ENCODE measurements at places on chromosomes 16 and 17.

GRCh38 chr16:17362183-17362582 lies 108.6 kb downstream of the XYLT1 start:
- DNase-seq = no peak

- DNase-seq = no peak
Measured at GRCh38 chr17:57898487-57899311, 48.9 kb upstream of the MRPS23 start.

- DNase-seq = no peak
Measured at GRCh38 chr17:81976332-81977210, 858 bp upstream of the ASPSCR1 start.

GRCh38 chr16:57992084-57992483 lies 8.4 kb downstream of the ZNF319 start:
- DNase-seq = no peak

DNA sequence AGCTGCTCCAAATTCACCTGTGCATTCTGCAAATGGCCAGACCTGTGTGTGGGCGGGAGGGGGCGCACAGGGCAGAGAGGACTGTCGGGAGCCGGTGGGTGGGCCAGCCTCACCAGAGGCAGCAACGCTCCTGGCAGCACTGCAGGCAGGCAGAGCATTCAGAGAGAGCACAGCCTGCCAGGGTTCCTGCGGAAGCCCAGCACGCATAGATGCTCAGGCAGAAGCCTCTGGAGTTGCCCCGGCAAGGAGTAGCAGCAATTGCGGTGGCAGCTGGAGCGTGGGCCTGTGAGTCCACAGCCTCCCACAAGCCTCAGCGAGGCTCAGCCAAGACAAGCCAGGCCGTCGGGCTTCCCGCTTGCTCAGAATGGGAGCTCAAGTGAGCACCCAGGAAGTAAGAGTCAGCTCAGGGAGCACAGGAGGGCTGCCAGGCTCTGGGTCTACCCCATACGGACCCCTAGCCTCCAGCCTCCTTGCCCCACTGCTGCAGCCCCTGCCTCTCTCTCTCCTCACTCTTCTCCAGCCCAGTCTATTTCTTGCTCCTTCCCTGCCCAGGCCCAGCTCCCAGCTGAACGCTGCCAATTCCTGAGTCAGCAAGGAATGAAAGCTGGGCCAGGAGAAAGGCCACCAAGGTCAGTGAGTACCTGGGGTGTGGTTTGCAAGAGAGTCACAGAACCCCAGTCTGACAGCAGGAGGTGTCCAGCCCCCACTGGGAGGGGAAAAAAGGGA lies 9.6 kb downstream of the EMC6 start:
- DNase-seq = no peak

DNA sequence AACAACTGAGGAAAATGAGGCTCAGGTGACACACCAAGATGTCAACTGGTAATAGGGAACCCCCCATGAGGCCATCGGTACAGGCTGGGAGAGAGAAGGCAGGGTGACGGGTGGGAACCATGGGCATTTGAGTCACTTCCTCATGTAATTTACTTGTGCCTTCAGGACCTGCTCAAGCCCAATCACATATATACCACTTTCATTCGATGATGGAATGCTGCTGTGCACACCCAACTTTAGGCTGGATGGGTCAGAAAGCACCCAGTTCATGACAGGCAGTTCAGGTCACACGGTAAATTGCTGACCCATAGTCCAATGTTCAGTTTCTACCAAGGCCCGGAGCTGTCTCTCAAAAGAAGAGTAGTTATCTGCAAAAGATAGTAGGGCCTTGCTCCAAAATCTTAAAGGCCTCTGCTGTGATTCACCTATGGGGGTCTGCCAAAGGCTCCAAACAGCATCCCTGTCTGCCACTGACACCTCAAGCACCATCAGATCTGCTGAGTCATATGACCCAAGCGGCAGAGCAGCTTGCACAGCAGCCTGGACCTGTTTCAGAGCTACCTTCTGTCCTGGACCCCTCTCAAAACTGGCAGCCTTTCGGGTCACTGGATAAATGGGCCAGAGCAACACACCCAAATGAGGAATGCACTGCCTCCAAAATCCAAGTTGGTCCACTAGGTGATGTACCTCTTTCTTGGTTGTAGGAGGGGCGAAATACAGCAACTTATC lies 24.7 kb downstream of the ZZEF1 start:
- DNase-seq = no peak

GRCh38 chr16:25051406-25052150 lies 36.4 kb upstream of the ARHGAP17 start:
- DNase-seq = no peak

- no peak for DNase-seq
Measured at GRCh38 chr17:45325810-45326209, 9.0 kb upstream of the MAP3K14 start.

- peak; percentile 92 for DNase-seq
Measured at GRCh38 chr17:2400877-2401425, at the start of gene MNT. Gene MNT (minus strand): TSS chr17:2401060. CDS start chr17:2400712, 348 bp downstream.

DNA sequence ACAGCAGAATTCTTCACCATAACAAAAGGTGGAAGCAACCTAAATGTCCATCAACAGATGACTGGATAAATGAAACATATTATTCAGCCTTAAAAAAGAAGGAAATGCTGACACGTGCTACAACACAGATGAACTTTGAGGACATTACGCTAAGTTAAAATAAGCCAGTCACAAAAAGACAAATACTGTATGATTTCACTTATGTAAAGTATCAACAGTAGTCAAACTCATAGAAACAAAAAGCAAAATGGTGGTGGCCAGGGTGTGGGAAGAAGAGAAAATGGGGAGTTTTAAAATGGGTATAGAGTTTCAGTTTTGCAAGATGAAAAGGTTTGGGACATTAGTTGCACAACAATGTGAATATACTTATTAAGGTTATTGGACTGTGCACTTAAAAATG lies 49.8 kb upstream of the MTMR4 start:
- DNase-seq = no peak

- DNase-seq = no peak
Measured at GRCh38 chr16:12898551-12898950, 2.8 kb upstream of the SHISA9 start.

- no peak for DNase-seq
Measured at GRCh38 chr16:9713156-9713555, 469.1 kb downstream of the GRIN2A start.

DNA sequence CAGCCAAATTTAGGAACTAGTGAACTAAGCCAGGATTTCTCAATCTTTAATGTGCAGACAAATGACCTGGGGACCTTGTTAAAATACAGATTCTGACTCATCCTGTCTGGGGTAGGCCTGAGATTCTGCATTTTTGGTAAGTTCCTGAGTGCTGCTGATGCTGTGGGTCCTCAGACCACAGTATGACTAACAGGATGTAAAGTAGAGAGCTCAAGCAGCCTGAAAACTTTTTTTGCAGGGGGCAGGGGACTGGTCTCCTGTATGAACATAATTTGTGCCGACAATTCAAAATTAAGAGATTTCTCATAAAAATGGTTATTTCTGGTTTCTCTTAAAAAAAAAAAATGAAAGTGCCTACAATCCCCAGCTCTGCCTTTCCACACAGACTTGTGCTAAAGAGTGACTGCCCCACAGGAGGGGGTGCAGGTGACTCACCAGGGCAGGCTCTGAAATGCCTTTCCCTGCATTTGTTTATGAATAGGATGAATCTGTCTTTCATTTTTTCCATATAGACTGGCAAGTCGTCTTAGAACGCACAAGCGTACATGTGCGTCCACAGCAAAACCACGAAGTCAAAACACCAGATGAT lies 271.5 kb downstream of the PHKB start:
- DNase-seq = no peak

DNA sequence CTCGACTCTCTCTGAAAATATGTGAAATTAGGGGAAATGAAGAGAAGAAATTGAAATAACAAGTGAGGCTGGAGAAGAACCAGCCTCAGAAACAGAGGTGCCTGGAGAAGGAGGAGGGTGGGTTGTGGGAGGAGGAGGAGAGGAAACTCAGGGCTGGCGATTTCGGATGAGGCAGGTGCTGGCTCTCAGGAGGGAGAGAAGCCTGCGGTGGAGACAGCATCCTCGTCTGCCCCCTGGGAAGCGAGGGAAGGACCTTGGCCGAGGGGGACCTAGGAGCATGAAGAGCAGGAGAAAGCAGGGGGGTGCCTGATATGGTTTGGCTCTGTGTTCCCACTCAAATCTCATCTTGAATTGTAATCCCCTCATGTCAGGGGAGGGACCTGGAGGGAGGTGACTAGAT lies 264.7 kb upstream of the TNRC6C start:
- no peak for DNase-seq

DNA sequence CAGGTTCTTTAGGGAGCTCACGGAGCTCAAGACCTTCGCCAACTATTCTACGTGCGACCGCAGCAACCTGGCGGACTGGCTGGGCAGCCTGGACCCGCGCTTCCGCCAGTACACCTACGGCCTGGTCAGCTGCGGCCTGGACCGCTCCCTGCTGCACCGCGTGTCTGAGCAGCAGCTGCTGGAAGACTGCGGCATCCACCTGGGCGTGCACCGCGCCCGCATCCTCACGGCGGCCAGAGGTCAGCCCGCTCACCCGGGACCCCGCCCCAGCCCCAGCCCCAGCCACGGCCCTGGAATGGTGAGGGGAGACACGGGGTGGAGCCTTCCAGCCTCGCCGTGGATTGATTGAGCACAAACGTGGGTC lies 13.5 kb downstream of the SARM1 start:
- DNase-seq = no peak

DNA sequence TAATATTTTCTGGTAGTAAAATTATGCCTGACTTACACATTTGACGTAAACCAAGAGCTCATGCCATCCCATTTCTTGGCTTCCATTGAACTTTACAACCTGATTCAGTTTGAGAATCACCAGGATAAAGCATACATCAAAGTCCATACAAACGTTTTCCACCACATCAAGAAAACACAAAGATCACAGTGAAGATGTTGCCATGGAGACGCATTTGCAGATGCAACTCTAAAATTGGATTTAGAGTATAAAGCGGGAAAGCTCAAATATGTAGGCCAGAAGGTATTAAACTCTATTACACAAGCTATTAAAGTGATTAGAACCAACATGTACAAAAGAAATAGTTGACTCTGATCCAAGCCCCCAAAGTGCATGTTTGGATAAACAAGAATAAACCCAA lies 10.4 kb downstream of the C16orf46 start:
- no peak for DNase-seq

GRCh38 chr16:68064791-68065365 lies 20.3 kb upstream of the NFATC3 start:
- DNase-seq = peak; percentile 42

DNA sequence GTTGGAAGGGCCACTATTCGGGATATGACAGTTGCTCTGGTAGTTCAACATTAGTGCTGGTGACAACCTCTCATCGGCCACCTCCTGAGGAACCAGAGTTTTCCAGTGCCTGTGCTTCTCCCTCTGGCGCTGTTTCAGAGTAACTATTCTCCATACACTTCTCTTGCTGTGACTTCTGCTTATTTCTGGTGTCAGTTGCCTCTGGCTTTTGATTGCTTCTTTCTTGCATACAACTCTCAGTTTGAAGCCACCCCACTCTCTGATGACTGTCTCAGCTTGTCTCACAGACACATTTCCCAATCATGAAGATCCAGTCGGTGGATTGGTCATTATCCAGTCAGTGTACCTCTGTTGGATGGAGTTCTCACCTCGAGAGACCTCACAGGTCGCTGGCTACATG lies 3.4 kb upstream of the TM4SF5 start:
- DNase-seq = no peak

DNA sequence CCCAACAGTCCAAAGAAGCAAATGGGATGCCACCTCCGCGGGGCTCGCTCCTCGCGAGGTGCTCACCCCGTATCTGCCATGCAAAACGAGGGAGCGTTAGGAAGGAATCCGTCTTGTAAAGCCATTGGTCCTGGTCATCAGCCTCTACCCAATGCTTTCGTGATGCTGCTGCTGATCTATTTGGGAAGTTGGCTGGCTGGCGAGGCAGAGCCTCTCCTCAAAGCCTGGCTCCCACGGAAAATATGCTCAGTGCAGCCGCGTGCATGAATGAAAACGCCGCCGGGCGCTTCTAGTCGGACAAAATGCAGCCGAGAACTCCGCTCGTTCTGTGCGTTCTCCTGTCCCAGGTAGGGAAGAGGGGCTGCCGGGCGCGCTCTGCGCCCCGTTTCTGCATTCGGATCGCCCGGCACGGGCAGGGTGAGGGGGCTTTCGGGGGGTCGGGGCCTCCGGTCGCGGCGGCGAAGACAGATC lies at the start of gene CDH13:
Gene CDH13, plus strand, starts transcription at position 179 of the 471 bp plus-strand sequence.
- no peak for DNase-seq

GRCh38 chr17:31273516-31273915 lies 23.5 kb downstream of the OMG start:
- no peak for DNase-seq

DNA sequence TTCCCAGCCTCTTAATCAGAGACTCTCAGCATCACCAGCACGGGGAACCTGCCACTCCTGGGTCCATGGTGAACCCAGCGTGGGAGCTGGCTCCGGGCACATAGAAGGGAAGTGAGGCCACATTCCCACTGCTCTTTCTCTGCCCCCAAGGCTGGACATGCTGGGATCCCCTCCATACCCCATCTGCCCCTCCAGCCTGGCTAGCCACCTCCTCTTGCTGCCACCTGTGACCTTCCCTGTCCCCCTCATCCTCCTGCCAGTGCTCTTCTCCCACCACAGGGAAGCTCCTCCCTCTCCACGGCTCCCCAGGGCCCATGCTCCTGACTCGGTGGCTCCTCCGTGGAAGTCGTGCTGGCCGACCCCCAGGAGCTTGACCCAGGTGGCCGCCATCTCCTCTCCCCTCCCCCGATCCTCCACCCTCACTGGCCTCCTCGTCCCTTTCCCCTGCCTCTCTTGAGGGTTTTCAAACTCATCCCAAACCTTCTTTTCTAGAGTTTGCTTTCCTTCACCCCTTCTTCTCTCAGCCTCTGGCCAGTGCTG lies 139.1 kb upstream of the CHMP6 start:
- no peak for DNase-seq

- peak; percentile 9 for DNase-seq
Measured at GRCh38 chr17:81393684-81394376, 1.4 kb upstream of the BAHCC1 start.

DNA sequence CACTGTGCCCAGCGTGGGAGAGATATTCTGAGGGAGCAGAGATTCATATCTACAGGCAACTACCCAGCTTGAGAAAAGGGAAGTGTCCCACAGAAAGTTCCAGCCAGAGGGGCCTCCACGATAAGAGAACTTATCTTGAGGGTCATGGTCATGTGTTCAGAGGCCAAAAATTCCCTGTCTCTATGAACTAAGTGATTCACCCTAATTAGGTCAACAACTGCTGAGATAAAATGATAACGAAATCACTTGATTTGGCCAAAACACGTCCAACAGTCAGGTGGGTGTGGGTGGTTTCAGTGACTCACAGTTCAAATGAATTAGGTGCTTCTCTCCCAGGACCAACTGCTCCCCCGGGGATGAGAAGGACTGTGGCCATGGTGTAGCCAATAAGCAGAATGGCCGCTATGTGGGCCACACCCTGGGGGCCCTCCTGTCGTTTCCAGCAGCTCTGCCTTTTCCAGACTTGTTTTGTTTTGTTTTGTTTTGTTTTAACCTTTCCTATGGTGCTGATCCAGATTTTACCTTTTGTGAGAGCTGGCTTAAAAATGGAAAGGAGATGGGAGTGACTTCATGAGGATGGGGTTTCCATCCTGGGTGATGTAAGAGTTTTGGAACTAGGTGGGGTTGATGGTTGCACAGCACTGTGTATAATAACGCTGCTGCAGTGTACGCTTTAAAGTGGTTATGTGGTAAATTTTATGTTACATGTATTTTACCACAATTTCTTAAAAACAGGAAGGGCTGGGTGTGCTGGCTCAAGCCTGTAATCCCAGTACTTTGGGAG lies 8.7 kb downstream of the DNAI2 start:
- DNase-seq = peak; percentile 59
